ENCODE measurements at places on chromosomes 5 and 9. TPM values are rescaled to one million over a fixed set of nuclear protein-coding genes. Genes with fewer than 3 reads are reported as not detected.

DNA sequence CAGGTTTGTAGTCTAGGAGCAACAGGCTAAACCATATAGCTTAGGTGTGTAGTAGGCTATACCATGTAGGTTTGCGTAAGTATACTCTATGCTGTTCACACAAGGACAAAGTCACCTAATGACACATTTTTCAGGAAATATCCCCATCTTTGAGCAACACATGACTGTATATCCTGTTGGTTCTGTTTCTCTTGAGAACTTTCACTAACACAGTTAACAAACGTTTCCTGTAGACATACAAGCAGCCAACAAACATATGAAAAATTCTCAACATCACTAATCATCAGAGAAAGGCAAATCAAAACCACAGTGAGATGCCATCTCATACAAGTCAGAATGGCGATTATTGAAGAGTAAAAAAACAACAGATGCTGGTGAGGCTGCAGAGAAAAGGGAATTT is 68.2 kb downstream of the NR2F1-AS1 start:
- DNase-seq, result no peak
- H3K36me3 ChIP-seq, result no peaks in the 10 kb centered on the region
- H3K4me1 ChIP-seq, result no peaks in the 10 kb centered on the region

The FGF10 gene
- total RNA-seq, result 1.8 TPM

DNA sequence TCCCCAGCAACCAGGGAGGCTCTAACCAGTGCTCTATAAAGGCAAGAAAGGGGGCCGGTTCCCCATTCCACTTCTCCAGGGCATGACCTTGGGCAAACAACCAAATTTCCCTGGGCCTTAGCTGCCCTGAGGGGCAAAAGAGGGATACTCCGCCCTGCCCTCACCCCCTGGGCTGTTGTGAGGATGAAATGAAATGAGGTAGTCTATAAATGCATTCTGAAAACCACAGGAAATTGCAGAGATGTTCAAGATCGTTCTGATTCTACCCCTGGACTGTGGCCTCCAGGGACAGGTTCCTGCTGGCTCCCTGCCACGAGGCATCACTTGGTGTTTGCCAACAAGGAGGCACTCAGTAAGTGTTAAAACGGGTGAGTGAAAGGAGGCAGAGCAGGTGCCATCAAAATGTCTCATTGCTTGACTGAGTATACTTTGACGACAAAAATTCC is 5.7 kb downstream of the RAPGEF1 start:
- H3K36me3 ChIP-seq, result no peaks in the 10 kb centered on the region
- H3K27me3 ChIP-seq, result no peaks in the 10 kb centered on the region
- DNase-seq, result peak; percentile 66
- H3K4me3 ChIP-seq, result peak overlapping the region; percentile 4
- peak overlapping the region; percentile 89 for H3K27ac ChIP-seq

- no peak for DNase-seq
- no peaks in the 10 kb centered on the region for H3K27me3 ChIP-seq
- no peak overlapping the region for H3K4me3 ChIP-seq
- H3K27ac ChIP-seq, result no peak overlapping the region
Measured at GRCh38 chr9:20632705-20633104, 10.4 kb upstream of the MLLT3 start.

DNA sequence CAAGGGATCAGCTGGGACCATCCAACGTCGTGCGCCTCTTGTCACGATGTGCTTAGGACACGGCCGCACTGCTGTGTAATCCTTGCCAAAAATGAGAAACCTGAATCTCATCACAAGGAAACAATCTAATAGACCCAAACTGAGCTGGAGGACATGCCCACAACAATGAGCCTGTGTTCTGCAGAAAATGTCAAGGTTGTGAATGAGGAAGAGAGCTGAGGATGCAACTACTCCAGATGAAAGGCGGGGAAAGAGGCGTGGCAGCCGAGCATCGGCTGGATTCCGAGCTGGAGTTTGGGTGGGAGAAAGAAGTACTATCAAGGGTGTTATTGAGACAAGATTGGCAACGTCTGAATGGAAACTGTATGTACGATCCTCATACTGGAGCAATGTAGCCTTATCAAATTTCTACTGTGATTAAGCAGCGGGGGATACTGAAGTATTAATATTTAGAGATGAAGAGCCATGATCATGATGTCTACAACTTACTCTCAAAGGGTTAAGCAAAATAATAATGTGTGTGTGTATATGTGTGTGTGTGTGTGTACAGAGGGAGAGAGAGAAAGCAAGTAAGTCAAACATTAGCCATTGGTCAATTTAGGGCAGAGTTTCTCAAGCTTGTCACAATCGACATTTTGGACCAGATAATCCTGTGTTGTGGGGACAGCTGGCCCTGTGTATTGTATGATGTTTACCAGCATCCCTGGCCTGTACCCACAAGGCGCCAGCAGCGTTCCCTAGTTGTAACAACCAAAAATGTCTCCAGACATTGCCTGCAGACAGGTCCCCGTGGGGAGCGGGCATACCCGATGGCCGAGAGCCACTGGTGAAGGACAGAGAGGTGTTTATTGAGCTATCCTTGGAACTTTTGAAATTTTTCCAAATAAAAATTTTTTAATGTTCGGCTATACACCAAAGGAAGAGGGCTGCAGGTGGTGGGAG is 46.5 kb downstream of the DUSP1 start:
- no peaks in the 10 kb centered on the region for H3K36me3 ChIP-seq
- H3K27me3 ChIP-seq, result no peaks in the 10 kb centered on the region
- H3K27ac ChIP-seq, result no peak overlapping the region
- no peak for DNase-seq
- H3K4me1 ChIP-seq, result peaks cover 14% of the 10 kb centered on the region
